Liver (tissue), 10 donors: ENCODE measurements at places on chromosomes 3 and 15. TPM values are rescaled to one million over a fixed set of nuclear protein-coding genes. Genes with fewer than 3 reads are reported as not detected.

The CGNL1 gene
- total RNA-seq, result 31.9 TPM

The SH3GL3 gene
- total RNA-seq, result 0.23 TPM

DNA sequence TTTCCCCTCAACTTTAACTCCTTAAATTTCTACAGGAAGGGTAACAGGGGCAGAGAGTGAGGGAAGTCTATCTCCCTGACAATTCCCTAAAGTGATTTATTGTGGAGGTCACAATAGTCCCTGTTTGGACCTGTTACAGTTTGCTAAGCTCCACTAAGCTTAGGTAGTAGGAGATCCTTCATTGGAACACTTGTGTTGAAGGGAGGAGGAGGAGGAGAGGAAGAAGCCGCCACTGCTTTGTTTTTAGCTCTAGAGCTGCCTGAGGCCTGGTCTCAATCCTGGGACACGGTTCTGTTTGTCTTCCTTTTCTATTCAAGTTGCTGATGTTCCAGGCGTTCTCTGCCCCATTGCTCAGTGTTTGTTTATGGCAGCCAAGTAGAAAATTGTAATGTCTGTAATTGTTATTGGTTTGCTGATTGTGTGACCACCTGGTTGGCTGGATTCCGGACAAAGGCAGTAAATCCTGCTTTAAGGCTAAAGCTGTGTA, 48.4 kb downstream of the HES1 start:
- H3K27me3 ChIP-seq, result no peaks in the 10 kb centered on the region
- no peak for DNase-seq
- H3K27ac ChIP-seq, result no peak overlapping the region

GRCh38 chr15:34976743-34977142, 7.2 kb upstream of the AQR start:
- DNase-seq, result no peak
- H3K4me1 ChIP-seq, result no peaks in the 10 kb centered on the region
- H3K27ac ChIP-seq, result no peak overlapping the region
- peaks cover 7% of the 10 kb centered on the region for H3K36me3 ChIP-seq

The ANKUB1 gene
- total RNA-seq, result not detected

GRCh38 chr3:151581035-151581434, 120.2 kb upstream of the IGSF10 start:
- H3K4me1 ChIP-seq, result no peaks in the 10 kb centered on the region
- no peak overlapping the region for H3K4me3 ChIP-seq
- no peak for DNase-seq
- no peak overlapping the region for H3K27ac ChIP-seq
- no peaks in the 10 kb centered on the region for H3K27me3 ChIP-seq

DNA sequence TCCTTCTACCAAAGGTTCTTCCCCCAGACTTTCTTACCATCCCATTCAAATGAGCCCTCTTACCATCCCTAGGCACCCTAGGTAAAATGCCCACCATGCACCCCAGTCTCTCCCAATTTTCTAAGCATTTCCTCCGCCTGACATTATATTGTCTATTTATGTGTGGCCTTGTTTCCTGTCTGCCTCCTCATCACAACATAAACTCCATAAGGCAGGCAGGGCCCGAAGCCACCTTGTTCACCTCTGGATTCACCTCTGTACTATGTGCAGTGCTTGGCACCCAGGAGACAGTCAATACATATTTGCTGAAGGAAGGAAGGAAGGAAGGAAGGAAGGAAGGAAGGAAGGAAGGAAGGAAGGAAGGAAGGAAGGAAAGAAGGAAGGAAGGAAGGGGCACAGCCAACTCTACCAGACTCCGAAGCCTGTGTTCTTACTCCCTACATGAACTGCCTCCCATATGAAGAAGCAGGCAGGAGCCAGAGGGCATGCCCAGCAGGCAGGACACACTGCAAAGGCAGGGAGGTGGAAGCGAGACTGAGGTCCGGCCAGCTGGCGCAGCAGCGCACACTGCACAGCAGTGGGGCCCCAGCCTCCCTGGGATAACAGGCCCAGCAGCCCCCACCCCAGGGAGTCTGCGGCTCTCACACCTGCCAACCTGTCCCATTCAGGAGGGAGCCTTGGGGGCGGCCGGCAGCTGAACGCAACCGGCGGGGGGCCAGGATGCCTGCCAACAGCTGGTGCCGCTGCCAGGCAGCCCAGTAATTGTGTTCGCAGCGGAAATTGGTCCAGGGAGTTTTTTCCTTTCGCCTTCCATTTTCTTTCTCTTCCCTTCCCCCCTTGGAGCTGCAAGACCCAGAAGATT, 106.0 kb upstream of the LINGO1 start:
- H3K4me1 ChIP-seq, result no peaks in the 10 kb centered on the region
- no peak overlapping the region for H3K4me3 ChIP-seq
- H3K36me3 ChIP-seq, result no peaks in the 10 kb centered on the region
- H3K27me3 ChIP-seq, result no peaks in the 10 kb centered on the region
- no peak for DNase-seq

- H3K27me3 ChIP-seq, result no peaks in the 10 kb centered on the region
- peaks cover 3% of the 10 kb centered on the region for H3K4me1 ChIP-seq
- DNase-seq, result no peak
- peak overlapping the region; percentile 19 for H3K27ac ChIP-seq
- H3K4me3 ChIP-seq, result no peak overlapping the region
Measured at GRCh38 chr15:55282284-55282833, 7.3 kb downstream of the RAB27A start.

DNA sequence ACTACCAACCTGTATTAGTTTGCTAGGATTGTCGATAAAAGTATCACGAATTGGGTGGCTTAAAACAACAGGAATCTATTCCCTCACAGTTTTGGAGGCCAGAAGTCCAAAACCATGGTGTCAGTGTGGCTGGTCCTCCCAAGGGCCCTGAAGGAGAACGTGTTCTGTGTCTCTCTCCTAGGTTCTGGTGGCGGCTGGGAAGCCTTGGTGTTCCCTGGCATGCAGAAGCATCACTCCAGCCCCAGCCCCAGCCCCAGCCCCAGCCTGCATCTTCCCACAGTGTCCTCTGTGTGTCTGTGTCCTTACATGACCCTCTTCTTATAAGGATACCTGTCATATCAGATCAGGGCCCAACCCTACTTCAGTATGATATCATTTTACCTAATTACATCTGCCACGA, 272.5 kb upstream of the LYSMD4 start:
- no peak overlapping the region for H3K27ac ChIP-seq
- no peak overlapping the region for H3K4me3 ChIP-seq
- no peaks in the 10 kb centered on the region for H3K36me3 ChIP-seq
- no peak for DNase-seq

The C3orf85 gene
- 8.5 TPM for total RNA-seq

DNA sequence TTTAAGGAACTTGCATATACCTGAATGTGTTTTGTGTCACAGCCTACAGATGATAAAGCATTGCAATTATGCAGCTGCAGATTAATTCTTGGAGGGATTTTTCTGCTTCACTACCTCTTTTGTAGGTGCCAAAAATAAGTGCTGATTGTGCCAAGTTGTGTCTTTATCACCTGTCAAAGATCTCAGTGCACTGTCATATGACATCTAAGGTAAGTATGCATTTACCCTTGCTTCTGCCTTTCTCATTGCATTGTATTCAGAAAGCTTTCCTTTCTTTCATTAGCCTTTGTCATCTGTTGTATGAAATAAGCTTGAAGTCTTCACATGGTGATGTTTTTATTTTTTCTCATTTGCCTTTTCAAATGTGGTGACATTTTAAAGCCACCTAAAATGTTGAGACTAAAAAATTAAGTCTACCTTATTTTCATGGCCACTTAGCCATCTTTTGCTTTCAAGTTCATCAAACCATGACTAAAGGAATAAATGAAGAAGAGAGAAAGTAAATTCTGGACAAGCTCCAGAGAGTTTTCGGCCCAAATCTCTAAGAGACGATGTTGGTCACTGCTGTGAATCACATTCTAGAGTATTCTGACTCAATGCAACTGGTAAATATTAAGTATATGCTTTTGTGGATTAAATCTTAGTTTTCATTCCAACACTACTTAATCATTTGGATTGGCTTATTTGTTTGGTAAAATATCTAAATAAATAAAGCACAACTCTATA, 381.8 kb upstream of the EPHA3 start:
- DNase-seq, result no peak
- no peak overlapping the region for H3K4me3 ChIP-seq
- H3K36me3 ChIP-seq, result no peaks in the 10 kb centered on the region
- H3K27ac ChIP-seq, result no peak overlapping the region
- H3K4me1 ChIP-seq, result no peaks in the 10 kb centered on the region
- no peaks in the 10 kb centered on the region for H3K27me3 ChIP-seq

The TYRO3 gene
- 2.3 TPM for total RNA-seq

The CAV3 gene
- total RNA-seq, result not detected

- no peaks in the 10 kb centered on the region for H3K27me3 ChIP-seq
- H3K4me1 ChIP-seq, result peaks cover 62% of the 10 kb centered on the region
- no peak for DNase-seq
- H3K36me3 ChIP-seq, result no peaks in the 10 kb centered on the region
Measured at GRCh38 chr15:36808411-36809160, 229.2 kb downstream of the CDIN1 start.

GRCh38 chr3:155382396-155383042, 89.0 kb upstream of the STRIT1 start:
- H3K4me3 ChIP-seq, result no peak overlapping the region
- no peaks in the 10 kb centered on the region for H3K27me3 ChIP-seq
- no peaks in the 10 kb centered on the region for H3K4me1 ChIP-seq

DNA sequence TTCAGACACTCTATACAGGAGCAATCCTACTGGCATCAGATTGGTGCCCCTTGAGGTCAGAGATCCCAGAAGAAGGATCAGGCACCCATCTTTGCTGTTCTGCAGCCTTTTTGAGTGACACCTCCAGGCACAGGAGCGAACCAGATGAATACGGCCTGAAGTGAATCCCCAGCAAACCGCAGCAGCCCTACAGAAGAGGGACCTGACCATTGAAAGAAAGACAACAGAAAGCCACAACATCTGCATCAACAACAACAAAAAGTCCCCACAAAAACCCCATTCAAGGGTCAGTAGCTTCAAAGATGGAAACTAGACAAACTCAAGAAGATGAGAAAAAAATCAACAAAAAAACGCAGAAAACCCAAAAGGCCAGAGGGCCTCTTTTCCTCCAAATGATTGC, 130.4 kb downstream of the PPM1L start:
- H3K27ac ChIP-seq, result no peak overlapping the region
- no peak overlapping the region for H3K4me3 ChIP-seq
- H3K36me3 ChIP-seq, result no peaks in the 10 kb centered on the region

DNA sequence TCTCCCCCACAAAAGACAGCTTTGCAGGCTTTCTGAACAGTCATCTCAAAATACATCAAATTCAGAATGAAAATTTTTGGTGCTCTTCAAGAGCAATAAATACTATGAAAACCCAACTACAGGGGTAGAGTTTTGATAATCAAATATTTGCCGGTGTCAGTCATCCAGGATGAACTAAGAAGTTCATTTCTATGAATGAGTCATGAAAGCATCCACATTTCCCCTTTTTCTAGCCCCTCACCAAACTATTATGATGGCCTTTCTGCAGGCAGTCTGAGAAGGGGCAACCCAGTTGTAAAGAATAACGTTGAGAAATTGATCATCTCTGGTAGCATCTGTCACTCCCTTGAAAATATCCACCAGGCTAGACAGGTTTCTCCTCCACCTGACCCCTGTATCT, 3.1 kb upstream of the LPCAT4 start:
- no peaks in the 10 kb centered on the region for H3K36me3 ChIP-seq
- no peak for DNase-seq
- no peak overlapping the region for H3K4me3 ChIP-seq
- H3K4me1 ChIP-seq, result peaks cover 17% of the 10 kb centered on the region

The FGD5 gene
- total RNA-seq, result 6.3 TPM

DNA sequence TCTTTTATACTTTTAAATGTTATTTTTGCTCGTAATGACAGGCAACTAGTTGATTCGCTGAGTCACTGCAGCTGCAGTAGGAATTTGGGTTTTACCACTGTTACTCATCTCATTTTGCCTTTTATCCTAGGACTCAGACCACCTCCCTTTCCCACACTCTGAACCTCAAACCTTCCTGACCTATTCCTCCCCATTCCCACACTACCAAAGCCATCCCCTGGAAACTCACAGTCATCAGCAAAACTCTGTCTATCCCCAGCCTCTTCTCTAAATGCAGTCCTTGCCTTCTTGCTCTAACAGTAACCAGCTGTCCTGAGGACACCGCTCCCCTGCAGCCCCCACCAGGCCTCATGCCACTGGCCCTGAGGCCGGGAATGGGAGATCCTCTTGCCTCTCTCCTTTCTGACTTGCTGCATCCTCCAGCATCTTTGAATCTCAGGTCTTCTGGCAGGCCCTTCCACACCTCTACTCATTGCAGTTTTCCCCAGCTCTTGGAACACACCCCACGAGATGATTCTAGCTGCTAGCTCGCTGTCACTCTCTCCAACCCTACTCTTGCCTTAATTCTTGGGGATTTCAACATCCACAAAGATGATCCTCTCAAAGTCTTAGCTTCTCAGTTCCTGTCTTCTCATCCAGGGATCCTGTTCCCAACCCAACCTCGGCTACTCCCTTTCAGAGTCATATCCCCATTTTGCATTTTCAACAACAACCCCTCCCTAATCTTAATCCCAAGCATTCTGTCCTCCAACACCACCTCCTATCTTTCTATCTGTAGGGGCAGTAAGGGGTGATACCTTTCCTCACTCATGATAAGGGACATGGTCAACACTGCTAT, 55.9 kb upstream of the C3orf80 start:
- DNase-seq, result no peak
- no peaks in the 10 kb centered on the region for H3K36me3 ChIP-seq
- no peak overlapping the region for H3K4me3 ChIP-seq
- H3K4me1 ChIP-seq, result no peaks in the 10 kb centered on the region
- H3K27ac ChIP-seq, result no peak overlapping the region

The EFCAB12 gene
- total RNA-seq, result 0.67 TPM

DNA sequence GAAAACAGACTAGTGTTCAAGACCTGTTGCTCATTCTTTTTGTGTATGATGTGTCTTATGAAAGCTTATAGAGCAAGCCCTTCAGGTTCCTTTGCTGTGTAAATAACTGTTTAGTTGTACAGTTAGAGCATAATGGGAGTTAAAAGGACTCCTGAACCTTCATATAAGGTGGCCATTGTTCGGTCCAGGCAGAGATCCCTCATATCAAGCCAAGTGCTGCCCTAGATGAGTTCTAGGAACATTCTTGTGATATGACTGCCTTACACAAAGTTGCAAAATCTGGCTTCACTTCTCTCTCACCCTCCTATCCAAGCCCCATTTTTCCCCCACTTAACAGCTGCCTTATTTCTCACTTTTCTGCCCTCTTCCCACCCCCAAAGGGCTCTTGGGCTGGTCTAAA, 26.9 kb downstream of the GYG1 start:
- peaks cover 7% of the 10 kb centered on the region for H3K36me3 ChIP-seq
- H3K4me1 ChIP-seq, result no peaks in the 10 kb centered on the region
- no peaks in the 10 kb centered on the region for H3K27me3 ChIP-seq
- no peak overlapping the region for H3K27ac ChIP-seq
- no peak for DNase-seq
- H3K4me3 ChIP-seq, result no peak overlapping the region

GRCh38 chr3:37143821-37144220, 30.6 kb downstream of the LRRFIP2 start:
- no peak for DNase-seq
- H3K4me1 ChIP-seq, result peaks cover 79% of the 10 kb centered on the region
- H3K4me3 ChIP-seq, result no peak overlapping the region
- H3K36me3 ChIP-seq, result peaks cover 3% of the 10 kb centered on the region
- H3K27me3 ChIP-seq, result no peaks in the 10 kb centered on the region
- peak overlapping the region; percentile 97 for H3K27ac ChIP-seq
